Stimulated activated CD4-positive, alpha-beta T cell treated with anti-CD3 and anti-CD28 coated beads, Interleukin-1b, Interleukin-23, amount 100 ng/mL, for 1 hour (primary cell): ENCODE measurements at places on chromosomes 4 and X.
A peak's percentile ranks its signal among the peaks of the same experiment; 100 is the strongest.

- no peak for DNase-seq
These were observed 770 bp upstream of the TIGD2 start for GRCh38 chr4:89110541-89110985.

GRCh38 chr4:153258750-153259149 is 54.5 kb downstream of the TRIM2 start:
- DNase-seq: no peak

DNA sequence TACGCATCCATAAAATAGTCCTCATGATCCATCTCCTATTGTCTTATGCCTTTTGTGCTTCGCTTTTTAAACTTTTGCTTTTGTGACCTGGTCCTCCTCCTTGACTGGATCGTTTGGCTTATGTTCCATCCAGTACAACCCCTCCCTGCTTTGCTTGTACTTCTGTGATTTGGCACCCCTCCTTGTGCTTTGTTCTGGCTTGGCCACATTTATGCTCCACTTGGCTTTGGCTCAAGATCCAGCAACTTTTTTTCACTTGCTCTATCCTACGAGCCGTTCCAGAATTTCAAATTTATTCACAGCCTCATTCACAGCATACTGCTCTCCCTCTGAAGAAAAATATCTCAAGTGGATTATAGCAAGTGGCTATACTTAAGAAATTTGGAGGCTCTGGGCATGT is 28.0 kb upstream of the GLRA2 start:
- no peak for DNase-seq

DNA sequence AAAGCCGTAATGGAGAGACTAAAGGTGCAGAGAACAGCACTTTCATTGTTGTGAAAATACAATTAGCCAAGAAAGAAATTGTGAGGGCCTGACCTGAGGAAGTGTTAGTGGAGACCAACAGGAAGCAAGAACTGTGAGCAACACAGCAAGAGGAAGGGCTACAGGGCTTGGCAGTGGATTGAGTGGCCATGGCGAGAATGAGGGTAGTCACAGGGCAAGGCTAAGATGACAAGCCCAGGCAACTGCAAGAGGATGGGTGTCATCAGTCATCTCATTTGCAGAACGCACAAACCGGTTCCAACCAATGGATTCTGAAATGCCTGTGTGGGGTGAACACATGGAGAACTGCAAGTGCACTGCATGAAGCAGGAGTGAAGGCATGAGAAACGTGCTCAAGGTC is 3.6 kb downstream of the SLC10A6 start:
- no peak for DNase-seq

DNA sequence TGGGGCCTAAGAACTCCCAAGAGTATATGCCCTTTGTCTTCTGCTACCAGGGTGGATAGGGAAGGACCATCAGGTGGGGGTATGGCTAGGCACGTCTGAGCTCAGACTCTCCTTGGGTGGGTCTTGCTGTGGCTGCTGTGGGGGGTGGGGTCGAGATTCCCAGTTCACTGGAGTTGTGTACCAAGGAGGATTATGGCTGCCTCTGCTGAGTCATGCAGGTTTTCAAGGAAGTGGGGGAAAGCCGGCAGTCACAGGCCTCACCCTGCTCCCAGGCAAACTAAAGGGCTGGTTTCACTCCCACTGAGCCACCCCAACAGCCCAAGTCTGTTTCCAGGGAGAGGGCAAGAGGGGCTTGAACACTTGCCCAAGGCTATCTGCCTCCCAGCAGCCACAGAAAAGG is 249.7 kb downstream of the NR3C2 start:
- DNase-seq: no peak

GRCh38 chr4:80655662-80656061 is 320.1 kb downstream of the CFAP299 start:
- DNase-seq: no peak

DNA sequence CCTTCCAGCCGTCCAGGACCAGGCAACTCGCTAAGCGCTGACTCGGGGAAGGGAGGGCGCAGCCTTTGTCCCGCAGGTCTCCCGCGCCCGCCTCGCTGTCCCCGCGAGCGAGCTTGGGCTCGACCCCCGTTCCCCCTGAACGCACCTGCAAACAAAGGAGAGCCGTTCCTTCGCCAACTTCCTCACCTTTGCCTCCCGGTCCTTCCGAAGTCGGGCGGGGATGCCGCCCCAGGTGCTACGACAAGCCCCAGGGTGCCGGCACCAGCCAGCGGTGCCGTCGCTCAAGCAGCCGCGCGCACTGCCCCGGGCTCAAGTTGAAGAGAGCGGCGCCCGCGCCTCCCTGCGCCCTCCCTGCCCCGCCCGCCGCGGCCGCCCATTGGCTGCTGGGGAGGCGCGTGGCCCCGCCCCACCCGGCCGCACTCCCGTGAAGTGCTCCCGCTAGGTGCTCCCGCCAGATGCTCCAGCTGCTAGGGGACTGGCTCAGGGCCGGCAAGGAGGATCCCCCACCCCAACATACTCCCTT is 107.1 kb downstream of the NSUN7 start:
- DNase-seq: no peak

DNA sequence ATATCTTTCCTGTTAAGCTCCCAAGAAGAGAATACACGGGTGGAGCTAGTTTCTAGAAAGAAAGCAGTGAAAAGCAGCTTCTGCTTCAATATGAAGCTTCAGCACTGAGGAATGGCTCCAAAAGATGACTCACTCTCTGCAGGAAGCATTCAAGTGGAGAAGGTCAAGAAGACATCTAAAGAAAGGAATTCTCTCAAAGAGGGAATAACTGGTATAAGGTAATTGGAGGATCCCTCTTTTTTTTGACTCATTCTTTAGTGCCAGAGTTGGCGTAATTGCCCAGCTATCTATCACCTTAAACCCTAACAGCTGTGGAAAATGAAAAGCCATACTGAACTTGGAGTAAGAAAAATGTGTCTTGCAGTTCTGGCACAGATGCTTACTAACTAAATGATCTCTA is 3.5 kb downstream of the EDA2R start:
- no peak for DNase-seq

DNA sequence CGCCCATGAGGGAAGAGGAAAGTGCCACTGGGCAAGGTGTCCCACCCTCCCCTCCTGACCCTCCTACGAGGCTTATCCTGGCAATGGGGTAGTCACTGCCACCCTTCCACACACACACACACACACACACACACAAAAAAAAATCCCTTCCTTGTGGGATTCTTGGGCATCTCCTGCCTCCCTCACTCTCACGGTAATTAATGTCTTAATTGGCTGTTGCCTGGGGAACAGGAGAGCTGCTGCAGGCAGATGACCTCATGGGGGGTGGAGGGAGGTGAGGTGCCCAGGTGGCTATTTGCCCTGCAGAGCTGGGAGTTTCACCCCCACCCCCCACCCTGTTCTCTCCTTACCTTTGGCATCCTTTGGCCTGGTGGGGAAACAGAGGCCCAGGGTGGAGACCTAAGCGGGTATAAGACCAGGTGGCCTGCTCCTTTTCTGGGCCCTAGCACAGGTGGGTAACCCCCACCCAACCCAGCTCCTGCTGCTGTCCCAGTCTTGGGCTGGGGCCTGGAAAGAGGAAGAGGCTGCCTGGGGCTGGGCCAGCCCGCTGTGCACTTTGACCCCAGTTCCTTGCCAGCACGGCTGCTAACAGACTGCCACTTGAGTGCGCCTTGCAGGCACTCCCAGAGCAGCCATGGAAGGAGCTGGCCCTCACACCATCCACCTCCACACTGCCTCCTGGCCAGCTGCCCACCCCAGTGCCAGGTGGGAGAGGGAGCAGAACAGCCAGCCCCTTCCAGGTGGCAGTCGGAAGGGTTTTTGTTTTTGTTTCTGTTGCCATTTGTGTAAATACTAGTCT is 12.6 kb downstream of the EFNB1 start:
- no peak for DNase-seq

- no peak for DNase-seq
These were observed 94.5 kb upstream of the RASGEF1B start for GRCh38 chr4:81566161-81566591.

GRCh38 chr4:161188578-161188977 is 975.2 kb downstream of the FSTL5 start:
- DNase-seq: no peak

GRCh38 chrX:46796574-46797191 is 37.8 kb upstream of the SLC9A7 start:
- peak; percentile 16 for DNase-seq

DNA sequence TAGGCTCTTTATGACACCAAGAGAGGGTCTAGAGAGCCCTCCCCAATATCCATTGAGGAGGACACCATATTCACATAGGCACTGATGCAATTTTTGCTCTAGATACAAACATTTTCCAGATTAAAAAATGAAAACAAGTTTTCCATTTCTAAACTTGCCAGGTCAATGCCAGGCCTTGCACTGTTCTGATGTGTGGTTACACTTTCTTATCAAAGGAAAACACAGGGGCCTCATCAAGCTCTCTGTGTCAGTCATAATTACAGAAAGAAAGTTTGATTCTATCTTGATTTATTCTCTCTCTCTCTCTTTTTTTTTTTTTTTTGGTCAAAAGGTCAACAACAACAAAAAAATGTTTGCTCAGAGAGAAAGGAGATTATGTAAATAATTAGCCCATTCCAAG is 80.2 kb upstream of the ACSL4 start:
- no peak for DNase-seq

DNA sequence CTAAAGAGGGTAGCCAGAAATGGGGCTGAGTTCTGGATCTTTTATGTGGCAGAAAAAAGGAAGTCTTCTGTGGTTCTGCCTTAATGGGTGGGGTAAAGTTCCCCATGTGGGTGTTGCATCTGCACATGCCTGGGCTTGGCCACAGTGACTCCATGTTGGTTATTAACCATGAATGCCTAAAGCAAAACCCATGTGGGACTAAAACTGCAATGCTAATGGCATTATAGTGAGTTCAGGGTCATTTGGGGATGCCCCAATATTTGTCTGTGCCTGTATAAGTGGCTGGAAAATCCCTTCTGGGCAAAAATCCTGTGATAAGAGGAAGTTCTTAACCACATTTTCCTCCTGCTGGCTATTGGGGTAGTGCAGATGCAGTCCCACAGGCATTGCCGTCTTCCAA is 857.4 kb downstream of the FAT4 start:
- DNase-seq: no peak

DNA sequence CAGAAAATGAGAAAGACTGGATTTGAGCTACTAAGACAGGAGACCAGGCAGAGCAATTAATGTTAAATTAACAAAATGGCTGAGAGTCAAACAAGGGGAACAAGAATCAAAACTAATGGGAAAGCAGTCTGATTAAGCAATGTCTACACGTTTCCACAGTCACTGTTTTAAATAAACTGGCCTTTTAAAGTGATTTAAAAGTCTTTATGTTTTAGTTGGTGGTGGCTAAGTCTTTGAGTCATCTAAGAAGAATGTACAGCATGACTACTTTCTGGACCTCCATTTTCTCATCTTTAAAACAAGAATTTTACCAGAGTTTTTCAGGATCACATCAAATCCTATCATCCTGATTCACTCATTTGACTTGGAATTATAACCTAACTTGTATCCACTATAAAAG is 233.8 kb downstream of the ENOX2 start:
- no peak for DNase-seq
